Nucleus accumbens (tissue), 56 donors: ENCODE measurements at places on chromosomes 5 and 9.

GRCh38 chr9:32801530-32801929 lies 18.2 kb downstream of the TMEM215 start:
- DNase-seq, result no peak

DNA sequence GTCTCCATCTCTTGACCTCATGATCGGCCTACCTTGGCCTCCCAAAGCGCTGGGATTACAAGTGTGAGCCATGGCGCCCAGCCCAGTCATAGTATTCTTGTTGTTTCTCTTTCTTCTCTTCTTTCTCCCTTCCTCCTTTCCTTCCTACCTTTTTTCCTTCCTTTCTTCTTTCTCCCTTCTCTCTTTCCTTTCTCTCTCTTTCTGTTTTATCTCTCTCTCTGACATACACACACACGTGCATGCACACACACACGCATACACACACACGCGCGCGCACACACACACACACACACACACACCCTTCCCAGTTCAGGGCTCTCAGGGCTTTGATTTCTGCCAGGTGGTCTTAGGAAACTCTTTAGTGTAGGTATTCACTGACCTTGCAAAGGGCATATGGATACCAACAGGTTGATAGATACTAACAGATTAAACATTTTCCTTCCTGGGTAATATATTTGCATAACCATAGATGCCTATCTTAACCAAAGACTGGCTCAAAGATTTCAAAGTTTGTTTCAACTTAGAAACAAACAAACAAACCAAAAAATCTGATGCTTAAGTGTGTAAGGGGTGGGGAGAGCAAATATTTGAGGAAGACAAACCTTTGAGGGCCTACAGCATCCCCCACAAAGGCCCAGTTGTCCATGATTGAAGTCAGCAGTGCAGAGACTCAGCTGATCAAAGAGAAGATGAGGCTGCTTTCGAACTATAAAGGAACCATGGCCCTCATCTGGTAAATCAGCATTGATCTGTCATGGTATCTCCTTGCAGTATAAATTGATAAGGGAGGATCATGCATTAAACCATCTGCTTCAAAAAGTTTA lies 288.2 kb upstream of the SEMA6A start:
- no peak for DNase-seq

- DNase-seq, result no peak
Measured at GRCh38 chr9:98550206-98550820, 158.4 kb downstream of the GABBR2 start.

GRCh38 chr9:95107976-95108375 lies 209.5 kb downstream of the FANCC start:
- no peak for DNase-seq

GRCh38 chr5:180313677-180314505 lies 22.0 kb upstream of the MAPK9 start:
- DNase-seq, result peak; percentile 34

- DNase-seq, result no peak
Measured at GRCh38 chr5:122649080-122649479, 125.8 kb upstream of the SNX2 start.

DNA sequence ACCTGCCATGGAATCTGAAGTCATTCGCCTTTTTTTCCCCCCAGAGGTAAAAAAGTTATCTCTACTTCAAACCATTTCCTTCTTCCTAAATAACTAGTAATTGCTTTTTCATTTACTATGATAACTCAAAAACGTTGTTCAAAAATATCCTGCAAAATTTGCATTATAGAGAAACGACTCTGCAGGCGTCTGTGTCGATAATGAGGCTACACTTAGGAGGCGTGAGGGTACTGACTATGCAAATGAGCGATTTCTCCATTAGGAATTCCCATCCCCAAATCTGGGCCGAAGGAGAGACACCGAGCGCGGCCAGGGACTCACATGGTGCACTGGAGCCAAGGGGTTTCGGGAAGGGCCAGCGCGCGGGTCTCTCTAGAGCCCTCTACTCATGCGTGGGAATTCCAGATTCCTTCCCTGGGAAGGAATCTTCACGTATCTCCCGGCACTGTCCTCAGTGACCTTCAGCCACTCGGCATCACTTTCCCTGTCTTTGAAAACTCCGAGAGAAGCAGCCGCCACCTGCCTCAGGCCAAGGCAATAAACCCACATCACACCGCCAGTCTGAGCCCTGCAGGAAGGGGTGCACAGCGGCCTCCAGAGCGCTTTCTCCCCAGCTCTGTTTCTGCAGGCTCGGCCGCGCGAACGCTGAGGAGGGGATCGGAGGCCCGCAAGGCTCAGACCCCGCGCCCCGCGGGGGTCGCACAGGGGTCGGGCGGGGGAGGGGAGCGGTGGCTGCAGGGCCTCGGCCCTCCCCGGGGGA lies 718 bp upstream of the DENND4C start:
- no peak for DNase-seq

DNA sequence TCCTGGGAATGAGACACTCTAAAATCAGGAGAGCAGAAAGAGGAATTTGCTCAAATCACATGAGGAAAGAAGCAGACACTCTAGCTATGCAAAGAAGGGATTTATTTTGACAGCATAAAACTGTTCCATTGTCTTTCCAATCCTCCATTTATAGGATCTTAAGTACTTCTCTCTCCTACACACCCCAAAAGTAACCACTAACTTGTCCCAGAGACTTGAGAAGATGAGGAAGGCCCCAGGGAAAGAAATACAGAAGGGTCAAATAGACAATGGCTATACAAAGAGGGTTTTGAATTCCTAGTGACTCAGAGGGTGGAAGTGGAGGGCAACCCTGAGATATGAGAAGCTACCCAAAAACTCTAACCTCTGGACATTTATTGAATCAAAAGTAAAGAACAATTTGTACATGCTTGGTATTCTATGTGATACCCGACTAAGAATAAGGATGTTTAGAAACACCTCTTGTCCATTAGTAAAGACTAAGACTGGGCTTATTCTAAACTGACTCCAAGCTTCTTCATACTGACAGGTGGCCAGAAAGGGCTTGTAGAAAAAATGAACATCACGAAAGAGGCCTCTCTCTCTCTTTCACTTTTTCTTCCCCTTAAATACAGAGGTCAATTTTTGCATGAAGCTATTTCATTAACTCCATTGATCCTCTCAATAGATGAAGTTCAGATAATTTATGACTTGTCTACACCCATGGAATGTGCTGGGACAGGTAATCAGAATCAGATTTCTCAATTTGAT lies 20.6 kb downstream of the DMAC1 start:
- DNase-seq, result no peak

DNA sequence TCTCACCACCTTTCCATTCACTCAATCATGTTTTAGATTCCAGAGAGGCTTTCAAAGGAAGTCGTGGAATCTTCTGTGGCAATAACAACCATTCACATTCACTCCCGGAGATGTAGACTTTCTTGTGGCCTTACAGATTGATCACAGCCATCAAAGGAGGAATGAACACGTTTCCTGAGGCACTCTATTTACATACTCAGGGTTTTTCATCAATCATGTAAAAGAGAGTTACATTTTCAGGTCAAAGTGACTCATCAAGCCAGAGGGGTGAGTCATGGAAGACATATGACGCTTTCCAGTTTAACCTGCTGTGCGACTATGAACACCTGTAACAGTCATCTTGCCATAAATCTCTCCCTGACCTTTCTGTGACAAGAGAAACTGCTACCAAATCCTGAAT lies 39.3 kb upstream of the RAD23B start:
- no peak for DNase-seq

DNA sequence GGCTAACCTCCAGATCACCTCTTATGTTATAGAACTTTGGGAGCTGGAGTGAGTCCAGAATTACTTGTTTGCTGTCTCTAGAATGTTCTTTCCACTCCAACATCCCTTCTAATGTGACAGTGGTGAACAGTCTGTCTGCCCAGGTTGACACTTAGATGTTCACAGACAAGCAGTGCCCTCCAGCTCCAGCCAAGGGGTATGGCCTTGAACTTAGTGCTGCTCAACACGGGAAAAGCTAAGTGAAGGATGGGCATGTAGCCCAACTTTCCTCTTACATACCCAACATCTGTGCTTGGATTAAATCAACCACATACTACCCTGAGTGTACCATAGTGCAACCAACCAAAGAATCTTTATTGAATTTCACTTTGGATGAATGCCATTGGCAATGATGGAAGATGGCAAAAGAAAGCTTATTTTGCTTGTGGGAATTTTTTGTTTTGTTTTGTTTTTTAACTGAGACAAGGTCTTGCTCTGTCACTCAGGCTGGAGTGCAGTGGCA lies 201.2 kb downstream of the NXNL2 start:
- no peak for DNase-seq

DNA sequence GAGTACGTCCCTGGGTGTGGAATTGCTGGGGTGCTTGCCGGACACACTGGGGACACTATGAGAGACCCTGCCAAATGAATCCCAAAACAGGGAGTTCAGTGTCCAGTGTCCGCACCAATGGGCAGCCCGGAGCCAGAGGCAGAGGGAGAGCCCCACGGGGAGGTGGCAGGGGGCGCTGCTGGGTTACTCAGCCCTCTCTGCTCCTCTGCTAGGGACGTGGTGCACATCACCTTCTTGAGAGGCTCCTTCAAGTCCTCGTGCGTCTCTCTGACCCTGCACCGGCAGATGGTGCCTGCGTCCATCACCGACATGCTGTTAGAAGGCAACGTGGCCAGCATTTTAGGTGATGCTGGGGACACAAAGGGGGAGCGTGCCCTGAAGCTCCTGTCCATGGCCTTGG lies 20.8 kb downstream of the STKLD1 start:
- no peak for DNase-seq

DNA sequence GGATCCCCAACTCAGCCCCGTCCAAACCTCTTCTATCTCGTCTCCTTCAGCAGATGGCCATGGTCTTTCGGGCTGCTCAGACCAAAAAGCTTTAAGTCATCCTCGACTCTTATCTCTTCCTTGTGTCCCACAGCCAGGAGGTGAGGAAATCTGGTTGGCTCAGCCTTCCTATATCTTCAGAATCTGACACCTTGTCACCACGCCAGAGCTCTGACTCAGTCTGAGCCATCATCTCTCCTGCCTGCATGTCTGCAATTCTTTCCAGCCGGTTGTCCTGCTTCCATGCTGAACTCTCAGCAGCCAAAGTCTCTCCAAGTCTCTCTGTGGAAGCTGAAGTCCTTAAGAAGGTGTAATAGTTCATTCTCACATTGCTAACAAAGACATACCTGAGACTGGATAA lies 419.3 kb upstream of the ADAMTS16 start:
- no peak for DNase-seq
